ENCODE measurements at places on chromosomes 16 and 17.
A peak's percentile ranks its signal among the peaks of the same experiment; 100 is the strongest.

- no peak for DNase-seq
Observed at GRCh38 chr17:18848501-18848900, 9.4 kb upstream of the PRPSAP2 start.

GRCh38 chr16:68263559-68264127 is 683 bp upstream of the SLC7A6 start:
- DNase-seq = no peak

DNA sequence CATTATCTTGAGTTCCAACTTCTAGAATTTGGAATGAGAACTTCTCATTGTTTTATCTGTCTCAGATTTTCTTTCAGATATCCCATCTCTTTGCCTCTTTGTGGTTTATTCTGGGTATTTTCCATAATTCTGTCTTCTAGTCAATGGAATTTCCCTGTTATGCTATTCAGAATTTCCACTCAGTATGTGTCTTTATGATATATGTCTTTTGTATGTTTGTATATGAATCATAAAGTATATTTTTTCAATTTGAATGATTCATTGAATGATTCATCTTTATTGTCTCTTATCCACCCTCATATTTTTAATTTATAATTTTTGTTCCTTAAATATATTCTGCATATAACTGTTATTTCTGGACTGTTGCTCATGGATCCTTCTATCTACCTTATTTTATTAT is 729.7 kb upstream of the GOT2 start:
- no peak for DNase-seq

GRCh38 chr17:3005696-3006095 is 57.7 kb downstream of the OR1D5 start:
- DNase-seq = no peak

- DNase-seq = peak; percentile 81
Observed at GRCh38 chr17:78416791-78417530, 38.5 kb downstream of the PGS1 start.

DNA sequence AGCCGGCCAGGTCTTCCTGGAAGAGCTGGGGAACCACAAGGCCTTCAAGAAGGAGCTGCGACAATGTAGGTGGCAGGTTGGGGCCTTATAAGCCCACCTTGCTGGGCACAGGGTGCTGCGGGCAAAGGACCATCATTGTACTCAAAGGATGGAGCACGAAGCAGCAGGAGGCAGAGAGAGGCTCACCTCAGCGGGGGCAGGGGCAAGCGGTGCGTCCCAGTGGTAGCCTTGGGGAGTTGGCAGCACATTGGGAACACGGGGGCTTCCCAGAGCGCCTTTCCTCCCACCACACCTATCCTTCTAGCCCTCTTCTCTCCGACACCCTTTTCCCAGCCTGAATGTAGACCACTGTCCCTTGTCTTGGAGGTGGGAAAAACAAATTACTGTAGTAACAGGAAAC is 2.1 kb downstream of the CNP start:
- no peak for DNase-seq

- no peak for DNase-seq
Observed at GRCh38 chr16:88869673-88869980, 3.2 kb upstream of the PABPN1L start.

- peak; percentile 77 for DNase-seq
Observed at GRCh38 chr17:59666235-59666634, 41.0 kb downstream of the PTRH2 start.

DNA sequence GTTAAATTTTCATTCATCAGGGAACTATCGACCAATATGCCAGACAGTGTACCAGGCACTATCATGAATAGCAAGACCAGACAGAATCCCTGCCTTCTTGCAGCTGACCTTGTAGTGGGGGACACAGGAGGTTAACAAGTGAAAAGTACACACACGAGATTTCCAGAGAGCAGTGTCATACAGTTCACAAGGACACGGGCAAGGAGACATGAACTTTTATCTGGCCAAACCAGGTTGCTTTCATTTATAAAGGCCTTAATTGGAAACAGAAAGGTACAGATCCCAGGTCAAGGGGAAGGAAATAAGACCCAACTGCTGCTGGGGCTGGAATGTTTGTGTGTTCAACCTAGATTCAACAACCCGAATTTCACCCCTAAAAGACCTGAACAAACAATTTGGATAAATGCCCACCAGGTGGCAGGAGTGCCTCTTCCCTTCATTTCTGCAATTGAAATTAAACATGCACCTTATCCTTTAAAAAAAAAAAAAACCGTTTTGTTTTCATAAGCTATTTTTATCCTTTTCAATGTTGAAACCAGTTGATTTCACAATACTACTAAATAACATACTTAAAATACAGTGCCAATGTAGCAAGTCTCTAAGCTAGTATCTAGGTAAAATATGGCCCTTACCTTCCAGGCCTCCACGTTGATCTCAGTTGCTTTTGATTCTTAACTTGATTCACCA is 65.9 kb downstream of the EMP2 start:
- DNase-seq = peak; percentile 77

DNA sequence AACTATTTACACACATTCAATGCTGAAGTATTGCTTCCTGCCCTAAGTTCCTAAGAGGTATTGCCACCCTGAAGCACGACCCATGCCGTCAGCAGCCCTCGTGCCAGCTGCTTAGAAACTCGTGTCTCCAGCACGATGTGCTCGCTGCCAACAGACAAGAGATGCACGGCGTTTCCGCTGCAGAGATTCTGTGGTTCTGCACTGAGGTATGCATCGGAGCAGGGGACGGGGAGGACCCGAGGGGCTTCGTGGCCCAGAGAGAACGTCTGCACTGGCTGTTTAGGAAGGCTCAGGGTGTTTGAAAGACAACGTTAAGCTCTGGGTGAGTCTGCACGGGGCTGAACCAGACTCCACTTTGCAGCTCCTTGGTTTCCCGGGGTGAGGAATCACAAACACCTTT is 82.7 kb upstream of the CREBBP start:
- DNase-seq = no peak

- DNase-seq = no peak
Observed at GRCh38 chr16:27894386-27894785, 169.1 kb downstream of the GSG1L start.

DNA sequence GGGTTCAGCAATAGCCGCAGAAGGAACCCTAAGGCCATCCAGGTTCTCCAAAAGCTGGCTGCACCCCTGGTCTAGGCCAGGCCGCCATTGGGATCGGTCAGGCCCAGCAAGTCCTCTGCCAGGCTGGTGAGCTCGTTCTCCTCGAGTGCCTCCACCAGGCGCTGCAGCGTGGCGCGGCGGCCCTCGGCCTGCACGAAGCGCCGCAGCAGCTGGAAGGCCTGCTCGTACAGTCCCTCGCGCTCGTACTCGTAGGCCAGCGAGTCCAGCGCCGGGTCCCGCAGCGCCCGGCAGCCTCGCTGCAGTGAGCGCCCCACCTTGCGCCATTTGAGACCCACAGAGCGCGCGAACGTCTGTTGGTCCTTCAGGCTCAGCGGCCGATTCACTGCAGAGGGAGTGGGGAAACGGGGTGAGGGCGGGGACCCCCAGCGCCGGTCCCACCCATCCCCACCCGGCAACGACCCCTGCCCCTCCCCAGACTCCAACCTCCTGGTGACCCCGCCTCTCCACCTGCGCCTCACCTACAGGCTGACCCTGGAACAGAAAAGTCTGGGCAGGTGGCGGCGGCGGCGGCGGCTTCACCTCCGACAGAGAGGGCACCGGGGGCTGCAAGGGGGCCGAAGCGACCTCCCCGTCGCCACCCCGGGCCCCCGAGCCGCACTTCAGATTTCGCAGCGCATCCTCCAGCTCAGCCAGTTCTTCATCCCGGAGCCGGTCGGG is 3.9 kb upstream of the B3GNT9 start:
- DNase-seq = no peak

DNA sequence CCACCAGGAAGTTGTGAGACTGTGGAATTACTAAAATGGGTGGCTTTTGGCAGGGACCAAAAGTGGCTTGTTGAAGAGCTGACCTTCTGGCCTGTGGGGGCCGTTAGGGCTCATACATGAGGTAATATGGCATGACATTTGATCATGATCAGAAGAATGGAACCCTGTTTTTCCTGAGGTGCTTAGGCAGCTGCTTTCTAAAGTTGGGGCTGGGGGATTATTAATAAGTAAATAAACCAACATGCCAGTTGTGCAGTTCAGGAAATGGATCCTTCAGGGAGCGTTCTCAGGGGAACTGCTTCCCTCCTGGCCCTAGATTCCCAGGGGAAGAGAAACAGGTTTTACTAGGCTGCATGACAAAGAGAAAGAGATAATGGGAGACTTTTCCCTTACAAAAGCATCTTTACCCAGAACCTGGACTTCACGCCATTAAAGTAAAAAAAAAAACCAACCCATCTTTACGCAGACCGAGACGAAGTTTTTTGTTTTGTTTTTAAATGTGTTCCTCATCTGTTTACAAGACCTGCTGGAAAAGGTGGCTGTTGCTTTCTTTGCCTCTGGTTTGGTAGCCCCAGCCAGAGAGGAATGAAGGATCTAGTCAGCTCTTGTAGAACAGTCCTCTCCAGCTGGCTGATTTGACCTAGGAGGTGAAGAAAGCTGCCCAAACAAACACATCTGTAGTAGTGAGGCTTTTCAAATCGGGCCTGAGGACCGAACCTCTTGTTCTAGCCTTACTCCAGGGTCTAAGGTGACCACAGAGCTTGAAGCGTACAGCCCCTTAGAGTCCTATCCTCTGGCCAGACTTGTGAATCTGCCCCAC is 22.7 kb downstream of the YPEL2 start:
- no peak for DNase-seq

DNA sequence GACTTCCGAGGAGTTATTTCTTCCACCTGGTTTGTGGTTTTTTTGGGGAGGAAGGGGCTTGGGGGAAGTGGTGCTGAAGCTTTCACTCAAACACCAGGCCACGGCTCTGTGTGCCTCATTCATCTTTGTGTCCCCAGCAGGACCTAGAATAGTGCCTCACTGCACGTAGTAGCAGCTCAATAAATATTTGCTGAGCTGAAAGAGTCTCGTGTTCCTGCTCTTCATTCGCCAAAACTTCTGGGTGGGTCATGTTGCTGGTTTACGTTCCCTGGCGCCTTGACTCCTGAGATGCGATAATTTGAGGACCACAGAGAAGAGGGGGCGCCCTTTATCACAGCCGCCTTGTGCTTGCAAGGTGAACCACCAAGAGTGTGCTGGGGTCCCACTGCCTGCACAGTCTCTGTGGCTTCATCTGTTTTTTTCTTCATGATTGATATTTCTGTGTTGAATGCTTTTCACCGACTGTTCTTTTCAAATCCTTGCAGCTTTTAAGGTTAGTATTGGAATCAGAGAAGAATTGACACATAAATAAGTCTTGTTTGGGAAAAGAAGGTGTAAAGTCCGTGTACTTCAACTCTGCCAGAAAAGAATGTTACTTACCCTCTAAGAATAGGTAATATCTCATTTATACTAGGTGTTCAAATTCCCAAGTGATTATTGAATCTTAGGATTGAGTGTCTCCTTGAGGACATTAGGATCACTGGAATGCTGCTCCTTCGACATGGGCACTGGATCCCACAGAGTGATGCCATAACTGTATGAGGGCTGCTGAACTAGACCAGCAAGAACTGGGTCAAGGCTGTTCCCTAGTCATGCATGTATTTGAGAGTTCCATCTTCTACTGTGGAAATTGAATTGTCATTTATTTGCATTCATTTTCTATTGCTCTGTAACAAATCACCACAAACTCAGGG is 92.7 kb upstream of the CLEC18A start:
- no peak for DNase-seq

GRCh38 chr17:54694287-54694887 is 206.3 kb upstream of the TOM1L1 start:
- no peak for DNase-seq

GRCh38 chr17:16991349-16992009 is 19.6 kb upstream of the TNFRSF13B start:
- peak; percentile 55 for DNase-seq

- no peak for DNase-seq
Observed at GRCh38 chr16:1525871-1526607, 7.4 kb upstream of the TMEM204 start.

DNA sequence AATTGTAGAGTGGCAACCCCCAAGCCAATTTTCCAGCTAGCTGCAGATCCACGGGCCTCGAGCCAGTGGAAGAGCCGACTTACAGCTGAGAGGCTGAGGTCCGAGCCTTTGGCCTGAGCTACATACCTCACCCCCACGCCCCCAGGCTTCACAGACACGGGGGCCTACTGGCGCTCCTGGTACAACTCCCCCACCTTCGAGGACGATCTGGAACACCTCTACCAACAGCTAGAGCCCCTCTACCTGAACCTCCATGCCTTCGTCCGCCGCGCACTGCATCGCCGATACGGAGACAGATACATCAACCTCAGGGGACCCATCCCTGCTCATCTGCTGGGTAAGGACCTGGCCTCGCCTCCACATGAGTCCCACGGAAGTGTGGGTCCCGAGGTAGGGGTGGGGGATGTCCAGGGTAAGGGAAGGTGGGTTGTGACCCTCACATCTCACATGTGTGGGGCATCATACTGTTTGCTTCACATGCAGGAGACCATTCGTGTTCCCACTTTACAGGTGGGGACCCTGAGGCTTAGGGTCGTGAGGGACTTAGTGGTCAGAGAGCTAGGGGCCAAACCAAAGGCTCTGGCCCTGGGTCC is 3.4 kb downstream of the ACE start:
- no peak for DNase-seq

DNA sequence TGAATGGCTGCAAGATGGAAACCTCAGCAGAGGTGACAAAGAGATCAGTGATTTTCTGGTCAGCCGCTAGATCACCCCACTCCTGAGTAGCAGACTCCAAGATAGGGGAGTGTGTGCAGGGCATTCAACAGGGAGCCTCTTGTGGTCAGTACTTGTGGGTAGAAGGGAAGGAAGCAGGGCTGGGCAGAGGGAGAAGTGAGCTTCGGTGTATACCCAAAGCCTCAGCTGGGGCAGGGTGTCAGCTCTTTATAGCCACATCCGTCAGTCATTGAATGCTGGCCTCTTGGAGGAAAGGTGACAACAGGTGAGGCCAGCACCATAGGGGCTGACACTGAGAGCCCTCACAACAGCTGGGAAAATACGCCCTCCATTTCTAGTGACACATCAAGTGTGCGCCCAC is 2.2 kb upstream of the SLC12A3 start:
- DNase-seq = no peak

- no peak for DNase-seq
Observed at GRCh38 chr17:64148017-64148631, 18.2 kb upstream of the ERN1 start.

DNA sequence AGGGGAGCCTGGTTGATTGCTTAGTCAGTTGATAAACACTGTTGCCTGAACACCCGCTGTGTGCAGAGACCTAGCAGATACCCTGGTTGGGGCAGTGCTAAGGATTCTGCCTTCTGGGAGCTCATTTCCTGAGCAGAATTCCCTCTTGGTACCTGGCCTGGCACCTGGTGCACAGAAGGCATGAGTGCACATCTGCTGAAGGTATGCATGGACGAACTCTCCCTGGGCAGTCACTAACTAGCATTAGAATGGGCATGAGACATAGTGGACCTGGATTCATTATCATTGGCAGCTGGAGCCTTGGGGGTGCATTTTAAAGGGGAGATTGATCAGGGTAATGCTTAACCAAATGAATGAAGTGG is 13.1 kb downstream of the ADCY7 start:
- DNase-seq = no peak

DNA sequence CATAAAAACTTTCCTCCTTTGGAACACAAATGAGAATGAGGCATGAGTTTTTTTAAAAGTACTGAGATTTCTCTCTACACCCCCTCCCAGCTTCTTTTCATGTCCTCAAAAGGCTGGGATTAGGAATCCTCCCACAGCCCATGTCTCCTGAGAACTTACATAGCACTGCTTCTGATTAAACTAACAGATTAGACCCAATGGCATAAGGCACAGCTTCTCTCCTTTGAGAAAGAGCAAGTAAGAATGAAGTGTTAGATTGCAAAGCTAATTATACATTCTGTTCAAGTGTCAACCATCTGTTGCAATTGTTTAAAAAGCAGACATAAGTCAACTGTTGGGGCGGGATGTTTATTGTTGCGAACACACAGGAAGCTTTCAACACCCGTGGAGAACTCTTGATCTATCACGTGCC is 715.1 kb downstream of the CDH11 start:
- no peak for DNase-seq
